Activated CD4-positive, alpha-beta T cell treated with anti-CD3 and anti-CD28 coated beads, Interleukin-2, amount 10 ng/mL, durations not matched to agents 24 days and 14 days (primary cell): ENCODE measurements at places on chromosomes 3 and 15. TPM values are rescaled to one million over a fixed set of nuclear protein-coding genes. Genes with fewer than 3 reads are reported as not detected.

DNA sequence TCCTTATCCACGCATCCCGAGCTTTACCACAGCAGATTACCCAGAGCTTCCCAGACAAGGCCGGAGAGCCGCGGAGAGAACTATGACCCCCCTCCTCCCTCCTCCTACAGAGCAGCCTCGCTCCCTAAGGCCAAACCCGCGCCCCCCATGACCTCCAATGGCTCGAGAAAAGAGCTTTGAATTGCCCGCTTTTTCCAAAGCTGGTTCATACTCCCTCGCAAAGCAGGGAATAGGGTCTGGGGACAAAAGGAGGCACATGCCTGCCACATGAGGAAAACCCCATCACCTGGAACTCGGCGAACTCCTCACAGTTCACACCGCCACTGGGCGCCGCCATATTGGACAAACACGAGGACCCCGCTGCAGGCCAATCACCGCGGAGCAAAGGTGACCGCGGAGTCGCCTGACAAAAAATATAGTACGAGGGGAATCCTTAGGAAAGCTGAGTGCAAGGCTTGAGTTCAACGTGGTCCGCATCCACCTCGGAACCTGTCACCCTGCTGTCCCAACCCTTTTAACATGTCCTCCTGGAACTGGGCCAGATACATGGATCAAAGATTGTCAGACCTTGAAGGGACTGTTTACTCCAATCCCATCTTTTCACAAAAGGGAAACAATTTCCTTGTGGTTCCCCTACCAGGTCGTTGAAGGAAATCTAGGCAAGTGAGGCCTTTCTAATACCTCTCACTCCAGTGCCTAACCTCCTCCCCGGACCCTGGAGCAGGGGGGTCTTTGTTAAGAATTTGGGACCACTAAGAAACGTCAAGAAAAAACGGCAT lies at the start of gene MIX23:
Gene MIX23 (minus strand): TSS at position 344 of the 779 bp plus-strand sequence. CDS start 7 bp downstream, at position 337.
- peak; percentile 96 for DNase-seq
- peaks cover 63% of the 10 kb centered on the region for H3K4me1 ChIP-seq
- H3K4me3 ChIP-seq: peak within 1 kb of the TSS; percentile 97
- no peaks in the 10 kb centered on the region for H3K27me3 ChIP-seq

DNA sequence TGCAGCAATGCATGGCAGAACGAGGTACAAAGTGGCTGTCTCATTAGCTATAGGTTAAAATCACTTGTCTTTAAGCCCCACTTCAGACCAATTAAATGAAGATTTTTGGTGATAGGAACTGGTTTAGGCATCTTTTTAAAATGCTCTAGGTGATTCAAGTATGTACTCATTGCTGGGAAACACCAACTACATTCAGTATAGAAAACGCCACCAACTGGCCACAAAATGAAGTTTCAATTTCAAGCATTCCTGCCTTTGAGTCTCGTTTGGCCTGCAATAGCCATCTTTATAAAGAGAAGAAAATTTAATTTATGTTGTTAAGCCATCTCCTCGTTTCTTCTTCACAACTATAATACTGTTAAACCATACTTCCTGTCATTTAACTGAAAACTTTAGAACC lies 587.9 kb downstream of the GBE1 start:
- no peaks in the 10 kb centered on the region for H3K4me1 ChIP-seq
- H3K4me3 ChIP-seq: no peak overlapping the region
- H3K27ac ChIP-seq: no peak overlapping the region
- no peaks in the 10 kb centered on the region for H3K27me3 ChIP-seq
- no peak for DNase-seq

GRCh38 chr15:64883997-64884511 lies 27.6 kb upstream of the ANKDD1A start:
- peak; percentile 82 for DNase-seq
- no peaks in the 10 kb centered on the region for H3K27me3 ChIP-seq
- H3K4me3 ChIP-seq: peak overlapping the region; percentile 80
- H3K27ac ChIP-seq: peak overlapping the region; percentile 93

DNA sequence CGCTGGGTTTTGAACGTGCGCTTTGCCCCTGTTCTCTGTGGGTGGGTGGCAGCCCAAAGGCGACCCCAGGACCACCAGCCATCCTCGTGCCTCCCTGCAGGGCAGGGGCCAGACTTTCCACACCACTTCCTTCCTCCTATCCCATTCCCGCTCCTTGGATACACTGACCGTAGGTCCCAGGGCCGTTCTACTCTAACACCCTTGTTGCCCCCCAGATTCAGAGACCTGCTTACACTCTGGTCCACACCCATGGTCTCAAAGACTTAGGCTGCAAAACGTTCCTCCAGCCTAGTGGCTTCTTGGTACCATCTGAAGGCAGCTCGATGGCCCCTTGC lies 318 bp upstream of the DCLK3 start:
- H3K27ac ChIP-seq: no peak overlapping the region
- H3K36me3 ChIP-seq: no peaks in the 10 kb centered on the region
- peak overlapping the region; percentile 72 for H3K4me3 ChIP-seq
- no peak for DNase-seq
- peaks cover 71% of the 10 kb centered on the region for H3K27me3 ChIP-seq

Gene CLDN11
- total RNA-seq: not detected in 2 replicates

DNA sequence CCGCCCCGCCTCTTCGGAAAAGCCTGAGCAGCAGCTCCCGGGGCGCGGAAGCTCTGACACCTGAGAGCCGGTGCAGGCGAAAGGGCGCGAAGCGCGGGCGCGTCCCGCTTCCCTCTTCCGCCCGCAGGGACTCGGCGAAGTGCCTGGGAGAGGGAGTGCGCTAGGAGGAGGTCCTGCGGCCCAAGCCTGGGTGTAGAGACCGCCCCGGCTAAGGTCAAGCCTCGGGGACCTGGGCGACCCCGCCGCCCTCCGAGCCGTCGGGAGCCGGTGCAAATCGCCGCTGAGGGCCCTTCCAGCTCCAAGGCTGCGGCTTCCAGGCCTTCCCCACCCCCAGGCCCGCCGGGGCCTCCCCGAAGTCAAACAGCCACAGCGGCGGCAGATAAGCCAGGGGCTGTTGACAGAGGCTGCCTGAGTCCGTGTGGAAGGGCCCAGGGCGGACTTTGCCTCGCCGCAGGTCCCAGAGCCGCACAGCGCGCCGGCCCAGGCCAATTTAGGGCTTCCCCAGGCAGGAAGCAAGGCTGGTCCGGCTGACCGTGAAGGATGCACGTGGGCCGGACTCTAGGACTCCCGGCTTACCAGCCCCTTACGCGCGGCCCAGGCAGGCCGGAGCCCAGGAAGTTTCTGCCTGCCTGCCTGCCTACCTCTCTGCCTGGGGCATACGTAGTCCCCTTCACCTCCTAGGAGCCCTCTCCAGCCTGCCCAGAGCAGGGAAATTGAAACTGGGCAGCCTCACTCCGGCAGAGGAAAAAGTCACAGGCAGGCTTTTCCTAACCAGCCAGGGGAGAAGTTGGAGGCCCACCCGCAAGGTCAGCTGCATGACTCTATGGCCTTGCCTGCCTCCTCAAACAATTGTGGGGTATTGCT lies 2.3 kb downstream of the ITPKA start:
- no peak for DNase-seq
- H3K4me3 ChIP-seq: peak overlapping the region; percentile 68
- H3K4me1 ChIP-seq: peaks cover 25% of the 10 kb centered on the region
- H3K27ac ChIP-seq: no peak overlapping the region

- H3K27ac ChIP-seq: peak overlapping the region; percentile 96
- DNase-seq: peak; percentile 80
- H3K4me1 ChIP-seq: peaks cover 39% of the 10 kb centered on the region
- peaks cover 46% of the 10 kb centered on the region for H3K36me3 ChIP-seq
These were observed 28.1 kb downstream of the ZNF589 start for GRCh38 chr3:48268936-48269561.

DNA sequence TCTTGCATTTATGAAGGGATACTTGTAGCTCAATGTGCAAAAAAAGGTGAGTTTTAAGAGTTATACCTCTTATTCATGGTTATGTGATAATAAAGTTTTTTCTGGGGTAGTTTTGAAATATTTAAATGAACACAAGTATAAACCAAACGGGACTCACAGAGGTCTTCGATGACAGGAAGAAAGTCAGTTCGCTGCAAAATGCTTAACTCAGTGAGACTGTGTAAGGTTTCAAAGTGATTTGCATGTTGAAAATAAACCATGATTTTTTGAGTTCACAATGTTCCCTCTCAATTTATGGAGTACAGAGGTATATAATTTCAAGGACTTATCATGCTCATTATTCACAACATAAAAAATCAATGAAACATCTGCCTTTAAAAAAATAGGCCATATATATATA lies 36.3 kb upstream of the MYH15 start:
- no peak for DNase-seq
- no peak overlapping the region for H3K4me3 ChIP-seq
- H3K36me3 ChIP-seq: peaks cover 40% of the 10 kb centered on the region
- H3K4me1 ChIP-seq: peaks cover 7% of the 10 kb centered on the region
- no peak overlapping the region for H3K27ac ChIP-seq
- H3K27me3 ChIP-seq: no peaks in the 10 kb centered on the region

Gene ANP32A
- total RNA-seq: 280 and 302 TPM in 2 replicates

Gene DLL4
- 0.33 TPM in 1 of 2 replicates, not detected in the other for total RNA-seq

DNA sequence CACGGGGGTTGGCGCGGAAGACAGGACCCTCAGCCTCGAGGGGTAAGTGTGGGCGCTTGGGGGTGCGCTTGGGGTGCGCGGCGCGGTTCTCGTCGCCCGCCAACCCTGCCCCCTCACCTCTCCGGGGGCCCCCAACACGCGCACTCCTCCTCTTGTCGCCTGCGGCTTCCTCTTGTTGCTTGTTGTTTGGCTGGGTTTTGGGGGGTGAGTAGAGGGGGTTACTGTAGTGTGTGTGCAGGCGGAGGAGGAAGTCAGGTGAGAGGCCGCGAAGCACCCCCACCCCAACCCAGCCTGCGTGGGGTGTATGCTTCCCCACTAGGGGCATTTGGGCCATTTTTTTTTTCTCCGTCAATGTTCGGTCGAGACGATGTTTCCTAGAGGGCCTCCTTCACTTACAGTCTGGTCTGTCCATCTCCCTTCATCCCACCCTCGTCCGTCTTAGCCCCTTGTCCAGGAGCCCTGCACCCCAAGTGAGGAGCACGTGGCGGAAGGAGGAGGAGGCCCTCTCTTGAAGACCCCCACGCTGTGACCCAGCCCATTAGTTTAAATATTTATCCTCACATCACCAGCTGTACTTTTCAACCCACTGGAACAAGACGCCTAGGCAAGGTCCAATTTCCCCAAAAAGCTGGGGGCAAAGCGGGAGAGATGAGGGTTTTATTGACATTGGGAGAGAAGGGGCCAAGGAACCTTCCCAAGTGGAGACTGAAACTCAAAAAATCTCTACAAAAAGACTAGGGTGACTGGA lies 20.4 kb upstream of the SATB1 start:
- H3K27me3 ChIP-seq: no peaks in the 10 kb centered on the region
- H3K4me3 ChIP-seq: peak overlapping the region; percentile 96
- peaks cover 28% of the 10 kb centered on the region for H3K4me1 ChIP-seq
- DNase-seq: peak; percentile 93

GRCh38 chr15:94305133-94305532 lies 73.8 kb downstream of the MCTP2 start:
- peaks cover 65% of the 10 kb centered on the region for H3K4me1 ChIP-seq
- no peaks in the 10 kb centered on the region for H3K27me3 ChIP-seq
- peak overlapping the region; percentile 92 for H3K27ac ChIP-seq
- peak; percentile 83 for DNase-seq
- peak overlapping the region; percentile 41 for H3K4me3 ChIP-seq

- H3K36me3 ChIP-seq: no peaks in the 10 kb centered on the region
- DNase-seq: no peak
- peaks cover 47% of the 10 kb centered on the region for H3K27me3 ChIP-seq
- H3K27ac ChIP-seq: no peak overlapping the region
- H3K4me1 ChIP-seq: no peaks in the 10 kb centered on the region
These were observed 8.7 kb upstream of the LRRC58 start for GRCh38 chr3:120357807-120358206.

GRCh38 chr3:106058475-106058874 lies 189.7 kb upstream of the CBLB start:
- H3K27ac ChIP-seq: peak overlapping the region; percentile 29
- peaks cover 12% of the 10 kb centered on the region for H3K4me1 ChIP-seq
- no peaks in the 10 kb centered on the region for H3K27me3 ChIP-seq
- no peaks in the 10 kb centered on the region for H3K36me3 ChIP-seq
- DNase-seq: no peak

Gene HDC
- total RNA-seq: 2.7 and 3.1 TPM in 2 replicates

Gene LINS1
- total RNA-seq: 63.9 and 64.9 TPM in 2 replicates

Gene CD200R1
- total RNA-seq: 3.8 TPM in 2 replicates

- peaks cover 8% of the 10 kb centered on the region for H3K27me3 ChIP-seq
- no peak for DNase-seq
- H3K4me1 ChIP-seq: peaks cover 6% of the 10 kb centered on the region
- H3K36me3 ChIP-seq: no peaks in the 10 kb centered on the region
- H3K27ac ChIP-seq: no peak overlapping the region
These were observed 80.1 kb downstream of the EOMES start for GRCh38 chr3:27641888-27642601.

GRCh38 chr3:153967260-153967659 lies 153.9 kb upstream of the ARHGEF26 start:
- no peak overlapping the region for H3K27ac ChIP-seq
- no peaks in the 10 kb centered on the region for H3K27me3 ChIP-seq
- no peaks in the 10 kb centered on the region for H3K36me3 ChIP-seq

DNA sequence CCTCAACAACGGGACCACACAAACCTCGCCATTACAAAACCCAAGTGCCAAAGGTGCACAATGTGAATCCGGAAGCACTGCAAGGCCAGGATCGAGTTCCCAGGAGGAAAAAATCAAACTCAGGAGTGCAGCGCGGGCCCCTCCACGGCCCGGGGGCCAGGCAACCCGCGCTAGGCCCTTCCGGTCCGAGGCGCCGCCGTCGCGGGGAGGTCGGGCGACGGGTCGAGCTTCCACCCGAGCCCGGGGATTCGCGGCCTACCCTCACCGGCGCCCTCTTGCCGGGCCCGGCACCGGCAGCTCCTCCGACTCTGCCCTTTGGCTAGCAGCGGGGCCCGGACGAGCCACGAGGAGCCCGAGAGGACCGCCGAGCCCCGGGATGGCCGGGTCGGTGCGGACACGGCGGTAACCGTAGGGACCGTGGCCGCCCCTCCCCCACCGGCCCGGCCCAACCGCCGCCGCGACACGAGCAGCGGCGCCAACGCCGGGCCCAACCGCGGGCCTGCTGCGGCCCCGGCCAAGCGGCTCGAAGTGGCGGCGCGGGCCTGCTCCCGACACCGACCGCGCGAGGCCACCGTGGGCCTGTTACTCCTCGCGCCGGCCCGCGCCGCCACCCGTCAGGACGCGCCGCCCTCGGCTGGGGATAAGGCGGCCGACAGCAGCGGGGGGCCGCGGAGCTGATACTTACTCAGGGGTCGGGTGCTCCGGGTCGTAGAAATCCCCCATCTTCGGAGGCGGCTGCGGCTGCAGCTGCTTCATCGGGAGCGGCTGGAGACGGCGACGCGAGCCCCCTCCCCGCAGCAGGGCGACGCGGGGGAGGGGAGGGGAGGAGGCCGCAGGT lies 525 bp downstream of the SETD2 start:
- peak overlapping the region; percentile 98 for H3K27ac ChIP-seq
- peaks cover 28% of the 10 kb centered on the region for H3K36me3 ChIP-seq
- peaks cover 48% of the 10 kb centered on the region for H3K4me1 ChIP-seq
- DNase-seq: peak; percentile 90
- H3K4me3 ChIP-seq: peak overlapping the region; percentile 94

DNA sequence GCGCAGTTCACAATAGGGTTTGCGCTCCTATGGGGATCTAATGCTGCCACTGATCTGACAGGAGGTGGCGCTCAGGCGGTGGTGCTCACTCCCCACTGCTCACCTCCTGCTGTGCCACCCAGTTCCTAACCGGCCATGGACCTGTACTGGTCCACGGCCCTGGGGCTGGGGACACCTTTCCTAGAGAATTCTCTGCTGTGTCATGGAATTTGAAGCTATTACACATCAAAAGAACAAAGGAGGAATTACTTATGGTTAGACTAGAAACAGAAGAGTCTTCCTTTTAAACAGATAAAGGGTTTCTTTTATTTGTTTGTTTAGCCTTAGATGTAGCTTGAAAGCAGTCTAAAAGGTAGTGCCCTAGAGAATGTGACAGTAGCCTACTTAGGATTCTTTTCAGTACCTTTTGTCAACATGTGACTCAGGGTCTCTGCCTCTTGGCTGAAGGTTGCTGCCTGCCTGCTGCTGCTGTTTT lies 50.3 kb downstream of the PAK2 start:
- H3K4me1 ChIP-seq: peaks cover 8% of the 10 kb centered on the region
- H3K27ac ChIP-seq: no peak overlapping the region
- DNase-seq: no peak
- no peak overlapping the region for H3K4me3 ChIP-seq

Gene CISH
- total RNA-seq: 359 and 361 TPM in 2 replicates
